ENCODE measurements at places on chromosomes 7 and 10.

DNA sequence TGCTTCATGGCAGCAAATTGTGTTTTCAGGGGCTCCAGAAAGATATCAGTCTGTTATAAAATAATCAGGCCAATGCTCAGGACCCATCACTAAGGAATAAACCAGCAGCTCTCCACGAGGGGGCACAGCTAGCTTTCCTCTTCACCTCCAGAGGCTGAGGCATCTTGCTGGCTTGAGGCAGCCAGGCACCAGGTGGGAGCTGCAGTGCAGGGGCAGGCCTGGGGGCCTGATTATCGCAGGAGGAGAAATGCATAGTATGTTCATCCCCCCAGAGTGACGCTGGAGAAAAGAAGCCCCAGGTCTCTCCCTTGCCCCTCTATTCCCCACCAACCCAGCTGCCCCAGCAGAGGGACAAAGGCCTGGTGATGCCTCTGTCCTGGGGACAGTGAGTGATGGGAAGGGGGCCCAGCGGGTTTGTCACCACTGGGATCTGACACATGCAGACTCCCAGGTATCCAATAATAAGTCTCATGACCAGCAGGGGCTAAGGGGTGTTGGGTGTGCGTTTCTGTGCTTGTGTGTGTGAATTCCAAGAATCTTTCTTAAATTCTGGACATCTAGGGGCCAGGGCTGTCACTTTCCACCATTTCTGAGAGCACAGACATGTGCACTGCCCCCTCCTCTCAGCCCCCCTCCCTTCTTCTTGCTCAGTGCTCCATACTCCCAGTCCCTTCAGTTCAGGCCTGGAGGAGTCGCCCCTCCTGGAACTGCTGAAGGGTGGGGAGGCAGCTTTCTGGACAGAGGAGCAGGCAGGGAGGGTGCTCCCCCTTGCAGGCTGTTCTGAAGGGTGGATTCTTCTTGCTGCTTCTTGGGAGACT is 128.1 kb upstream of the FAM20C start:
- DNase-seq = peak; percentile 60

DNA sequence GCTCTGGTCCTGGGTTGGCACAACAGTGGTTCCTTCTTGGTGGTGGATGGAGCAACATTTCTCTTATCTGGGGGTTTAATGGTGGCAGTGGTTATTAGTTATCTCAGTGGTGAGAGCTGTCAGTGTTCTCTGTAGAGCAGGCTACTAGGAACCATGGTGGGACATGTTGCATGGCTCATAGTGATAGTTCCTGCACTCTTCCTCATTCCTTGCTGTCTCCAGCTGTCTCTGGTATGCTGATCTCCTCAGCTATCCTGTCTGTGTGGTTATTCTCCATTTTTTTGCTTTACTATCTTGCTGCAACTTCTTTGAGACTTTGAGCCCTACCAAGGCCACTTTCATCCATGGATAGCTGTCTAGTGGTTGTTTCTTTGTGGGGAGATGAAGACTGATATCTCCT is 44.0 kb downstream of the CCDC7 start:
- DNase-seq = no peak

- DNase-seq = no peak
These were observed 701.2 kb downstream of the AUTS2 start for GRCh38 chr7:70299472-70299807.

GRCh38 chr7:7239346-7239745 is 57.0 kb downstream of the C1GALT1 start:
- no peak for DNase-seq

GRCh38 chr10:11282156-11282555 is 264.5 kb downstream of the CELF2 start:
- no peak for DNase-seq

All from stromal cell of bone marrow (primary cell).